Activated naive CD8-positive, alpha-beta T cell treated with anti-CD3 and anti-CD28 coated beads for 36 hours (primary cell): ENCODE measurements at places on chromosomes 6 and 20.

DNA sequence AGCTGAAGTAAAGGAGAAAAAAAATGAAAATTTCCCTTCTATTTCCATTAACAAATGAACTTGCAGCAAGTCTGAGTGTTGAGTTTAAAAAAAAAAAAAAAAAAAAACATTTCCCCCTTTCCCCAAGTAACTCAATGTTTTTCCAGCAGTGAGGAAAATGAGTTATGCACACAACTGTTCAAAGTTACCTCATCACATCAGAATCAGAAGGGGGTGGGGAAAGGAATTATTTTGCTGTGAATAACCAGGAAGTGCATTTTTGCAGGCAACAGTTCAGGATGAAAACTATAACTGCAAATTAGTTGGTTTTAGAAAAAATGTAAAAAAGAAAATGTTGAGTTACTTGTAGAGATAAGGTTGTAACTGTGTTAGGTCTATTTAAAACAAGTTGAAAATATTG, 568.9 kb upstream of the CITED2 start:
- H3K27ac ChIP-seq = no peak overlapping the region
- peaks cover 12% of the 10 kb centered on the region for H3K27me3 ChIP-seq
- no peak overlapping the region for H3K4me3 ChIP-seq
- no peak for DNase-seq
- peaks cover 5% of the 10 kb centered on the region for H3K4me1 ChIP-seq

DNA sequence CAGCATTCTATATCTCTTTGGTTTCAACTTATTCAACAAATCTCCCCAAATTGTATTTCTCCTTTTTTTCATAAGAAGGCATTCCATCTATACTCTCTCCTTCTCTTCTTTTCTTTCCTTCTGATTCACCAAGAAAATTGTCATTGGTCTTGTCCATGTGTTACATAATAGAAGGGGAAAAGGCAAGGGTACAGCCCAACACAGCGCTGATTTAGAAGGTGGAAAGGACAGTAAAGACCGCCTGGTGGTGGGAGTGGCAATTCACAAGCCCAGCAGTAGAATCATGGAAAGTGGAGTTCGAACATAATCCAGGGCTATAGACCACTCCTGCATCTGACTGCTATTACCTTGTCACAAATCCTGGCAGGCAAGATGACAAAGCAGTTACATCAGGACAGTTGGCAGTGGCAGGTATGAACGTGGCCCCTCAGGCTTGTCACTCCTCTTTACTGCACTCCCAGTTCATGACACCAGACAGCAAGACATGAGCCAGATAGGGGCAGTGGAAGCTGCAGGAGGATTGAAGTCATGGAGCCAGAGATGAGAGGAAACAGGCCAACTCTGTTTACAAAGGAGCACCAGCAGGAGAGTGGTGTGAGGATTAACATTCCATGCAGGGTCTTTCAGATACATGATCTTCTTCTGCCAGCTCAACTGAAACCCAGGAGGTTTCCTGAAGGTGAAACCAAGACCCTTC, 2.1 kb upstream of the TNFAIP3 start:
- H3K4me1 ChIP-seq = peaks cover 45% of the 10 kb centered on the region
- DNase-seq = no peak
- peaks cover 42% of the 10 kb centered on the region for H3K36me3 ChIP-seq
- H3K27me3 ChIP-seq = no peaks in the 10 kb centered on the region

- H3K27me3 ChIP-seq = peaks cover 10% of the 10 kb centered on the region
- DNase-seq = no peak
- H3K36me3 ChIP-seq = no peaks in the 10 kb centered on the region
- no peaks in the 10 kb centered on the region for H3K4me1 ChIP-seq
- no peak overlapping the region for H3K4me3 ChIP-seq
- no peak overlapping the region for H3K27ac ChIP-seq
Measured at GRCh38 chr6:75800708-75801505, 51.9 kb downstream of the MYO6 start.

- no peaks in the 10 kb centered on the region for H3K27me3 ChIP-seq
- no peak overlapping the region for H3K4me3 ChIP-seq
- DNase-seq = no peak
- H3K27ac ChIP-seq = no peak overlapping the region
- H3K4me1 ChIP-seq = no peaks in the 10 kb centered on the region
- no peaks in the 10 kb centered on the region for H3K36me3 ChIP-seq
Measured at GRCh38 chr6:121858986-121859385, 423.5 kb downstream of the GJA1 start.

- no peaks in the 10 kb centered on the region for H3K27me3 ChIP-seq
- H3K4me3 ChIP-seq = no peak overlapping the region
- DNase-seq = no peak
- no peak overlapping the region for H3K27ac ChIP-seq
- peaks cover 3% of the 10 kb centered on the region for H3K36me3 ChIP-seq
Measured at GRCh38 chr6:158278004-158278403, 34.3 kb upstream of the TULP4 start.

- no peak overlapping the region for H3K4me3 ChIP-seq
- H3K4me1 ChIP-seq = no peaks in the 10 kb centered on the region
- no peaks in the 10 kb centered on the region for H3K36me3 ChIP-seq
- peaks cover 67% of the 10 kb centered on the region for H3K27me3 ChIP-seq
- H3K27ac ChIP-seq = no peak overlapping the region
- DNase-seq = no peak
Measured at GRCh38 chr20:37630166-37630565, 63.7 kb upstream of the CTNNBL1 start.

GRCh38 chr6:13117570-13117969, 210.8 kb downstream of the TBC1D7 start:
- no peaks in the 10 kb centered on the region for H3K4me1 ChIP-seq
- no peak for DNase-seq
- no peak overlapping the region for H3K27ac ChIP-seq
- H3K36me3 ChIP-seq = no peaks in the 10 kb centered on the region
- peaks cover 35% of the 10 kb centered on the region for H3K27me3 ChIP-seq

DNA sequence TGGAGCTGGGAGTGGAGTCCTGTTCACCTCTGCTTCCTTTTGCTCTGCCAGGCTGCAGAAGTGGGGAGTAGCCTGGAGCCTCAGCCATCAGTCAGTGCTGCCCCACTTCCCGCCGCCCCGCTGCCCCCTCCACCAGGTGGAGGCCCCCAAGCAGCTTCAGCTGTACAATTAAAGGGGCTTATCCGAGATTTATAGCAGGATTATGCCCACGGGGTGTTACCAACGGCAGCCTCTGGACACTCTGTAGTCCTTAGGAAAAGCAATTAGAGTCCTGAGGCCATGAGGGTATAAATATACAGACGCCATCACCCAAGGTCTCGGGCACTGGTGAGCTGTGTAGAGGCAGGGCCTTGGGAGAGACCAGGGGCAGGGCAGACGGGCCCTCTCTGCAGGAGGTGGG, 55.4 kb downstream of the GRM4 start:
- no peak overlapping the region for H3K4me3 ChIP-seq
- no peak for DNase-seq
- peaks cover 24% of the 10 kb centered on the region for H3K27me3 ChIP-seq
- no peak overlapping the region for H3K27ac ChIP-seq
- no peaks in the 10 kb centered on the region for H3K4me1 ChIP-seq

- H3K4me3 ChIP-seq = peak overlapping the region; percentile 85
- H3K36me3 ChIP-seq = peaks cover 27% of the 10 kb centered on the region
- peak overlapping the region; percentile 74 for H3K27ac ChIP-seq
- peaks cover 18% of the 10 kb centered on the region for H3K4me1 ChIP-seq
- DNase-seq = no peak
- peaks cover 11% of the 10 kb centered on the region for H3K27me3 ChIP-seq
Measured at GRCh38 chr20:652615-653109, 338 bp downstream of the SRXN1 start.

DNA sequence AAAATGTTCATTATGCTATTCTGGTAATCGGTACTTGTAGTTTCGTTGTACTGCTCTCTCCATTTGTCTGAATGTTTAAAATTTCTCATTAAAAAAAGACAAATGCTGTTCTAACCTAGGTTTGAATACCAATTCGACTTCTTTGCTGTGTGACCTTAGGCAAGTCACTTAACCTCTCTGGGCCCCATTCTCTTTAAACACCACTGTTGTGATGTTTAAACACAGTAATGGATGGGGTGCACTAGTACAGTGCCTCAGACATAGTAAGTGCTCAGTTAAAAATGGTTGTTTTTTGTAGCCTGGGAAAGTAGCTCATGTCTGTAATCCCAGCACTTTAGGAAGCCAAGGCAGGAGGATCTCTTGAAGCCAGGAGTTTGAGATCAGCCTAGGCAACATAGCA, 138.5 kb downstream of the MRPL14 start:
- H3K4me1 ChIP-seq = peaks cover 2% of the 10 kb centered on the region
- no peaks in the 10 kb centered on the region for H3K36me3 ChIP-seq
- H3K27me3 ChIP-seq = no peaks in the 10 kb centered on the region
- H3K4me3 ChIP-seq = no peak overlapping the region

GRCh38 chr6:140844167-140844566, 1288.6 kb upstream of the GJE1 start:
- H3K27ac ChIP-seq = no peak overlapping the region
- H3K36me3 ChIP-seq = no peaks in the 10 kb centered on the region
- no peak overlapping the region for H3K4me3 ChIP-seq
- H3K4me1 ChIP-seq = no peaks in the 10 kb centered on the region
- H3K27me3 ChIP-seq = no peaks in the 10 kb centered on the region

DNA sequence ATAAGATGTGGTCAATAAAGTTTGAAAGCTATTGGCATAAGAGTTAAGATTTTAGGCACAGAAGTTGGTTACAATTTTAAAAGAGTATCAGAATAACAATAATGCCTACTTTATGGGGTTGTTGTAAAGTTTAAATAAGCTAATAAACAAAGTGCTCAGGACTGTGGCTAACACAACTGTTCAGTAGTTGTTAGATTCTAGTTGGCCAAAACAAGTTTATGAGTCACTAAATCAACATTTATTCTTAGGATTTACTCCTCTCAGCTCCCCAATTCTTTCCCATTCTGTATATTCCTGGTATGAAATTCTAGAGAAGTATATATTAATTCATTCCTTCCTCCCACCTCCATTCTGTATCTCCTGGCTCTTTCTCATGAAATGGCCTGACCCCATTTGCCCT, 14.5 kb downstream of the RMND1 start:
- H3K36me3 ChIP-seq = peaks cover 7% of the 10 kb centered on the region
- no peaks in the 10 kb centered on the region for H3K27me3 ChIP-seq
- no peak overlapping the region for H3K27ac ChIP-seq
- DNase-seq = no peak

DNA sequence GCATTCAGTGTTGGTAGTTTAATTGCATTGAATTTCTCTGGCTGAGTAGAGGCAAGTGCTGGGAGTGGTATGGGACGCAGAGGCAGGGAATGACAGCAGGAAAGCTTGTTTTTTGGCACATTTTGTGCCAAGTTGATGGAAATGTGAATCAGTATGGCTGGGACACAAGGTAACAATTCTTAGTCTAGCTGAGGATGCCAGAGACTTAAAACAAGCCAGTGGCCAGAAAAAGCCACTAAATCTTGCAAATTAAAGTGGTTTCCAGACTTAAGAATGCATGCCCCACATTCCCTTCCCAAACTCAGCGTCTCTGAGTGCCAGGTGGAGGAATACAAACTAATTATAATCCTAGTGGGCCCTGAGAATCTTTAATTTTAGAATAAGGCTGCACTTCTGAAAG, 35.9 kb downstream of the PPARD start:
- no peak overlapping the region for H3K4me3 ChIP-seq
- no peak overlapping the region for H3K27ac ChIP-seq
- peaks cover 24% of the 10 kb centered on the region for H3K4me1 ChIP-seq
- no peaks in the 10 kb centered on the region for H3K27me3 ChIP-seq

- no peak for DNase-seq
- H3K4me3 ChIP-seq = no peak overlapping the region
- peaks cover 21% of the 10 kb centered on the region for H3K36me3 ChIP-seq
Measured at GRCh38 chr6:129448965-129449364, 261.0 kb downstream of the ARHGAP18 start.

GRCh38 chr20:51978070-51978501, 175.8 kb upstream of the SALL4 start:
- no peaks in the 10 kb centered on the region for H3K36me3 ChIP-seq
- H3K27me3 ChIP-seq = no peaks in the 10 kb centered on the region
- H3K4me1 ChIP-seq = no peaks in the 10 kb centered on the region
- H3K4me3 ChIP-seq = no peak overlapping the region

GRCh38 chr6:138631566-138631965, 132.3 kb upstream of the NHSL1 start:
- DNase-seq = no peak
- no peak overlapping the region for H3K4me3 ChIP-seq
- H3K27me3 ChIP-seq = peaks cover 24% of the 10 kb centered on the region
- H3K4me1 ChIP-seq = no peaks in the 10 kb centered on the region
- no peak overlapping the region for H3K27ac ChIP-seq

DNA sequence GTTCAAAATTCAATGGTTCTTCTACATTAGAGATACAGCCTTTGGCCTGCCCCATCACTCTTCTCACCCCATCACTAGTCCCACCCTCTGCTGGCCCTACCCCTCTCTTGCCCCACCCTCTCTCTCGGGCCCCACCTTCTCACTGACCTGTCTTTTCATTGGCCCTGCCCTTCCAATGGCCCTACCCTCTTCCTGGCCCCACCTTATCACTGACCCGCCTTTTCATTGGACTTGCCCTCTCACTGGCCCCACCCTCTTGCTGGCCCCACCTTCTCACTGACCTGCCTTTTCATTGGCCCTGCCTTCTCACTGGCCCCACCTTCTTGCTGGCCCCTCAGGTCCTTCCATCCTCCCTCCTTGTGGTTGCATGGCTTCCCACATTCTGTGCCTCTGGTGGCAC, 107.2 kb upstream of the PLEKHG1 start:
- H3K27me3 ChIP-seq = peaks cover 12% of the 10 kb centered on the region
- H3K27ac ChIP-seq = no peak overlapping the region
- no peak overlapping the region for H3K4me3 ChIP-seq

DNA sequence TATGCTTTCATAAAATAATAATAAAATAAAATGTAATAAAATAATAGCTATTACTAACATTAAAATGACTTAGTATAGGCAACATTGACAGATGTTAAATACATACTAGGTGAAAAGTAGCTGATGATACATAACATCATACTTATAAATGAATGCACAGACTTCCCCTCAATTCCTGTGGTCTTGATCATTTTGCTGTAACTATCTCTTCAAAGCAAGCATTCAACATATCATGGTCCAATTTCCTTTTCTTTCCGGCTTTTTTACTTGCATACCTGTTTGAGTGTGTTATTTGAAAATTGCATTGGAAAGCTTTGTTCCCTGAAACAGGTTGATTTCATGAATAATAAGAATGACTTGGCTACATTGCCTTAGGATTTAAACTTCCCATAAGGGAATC, 309.3 kb downstream of the HDGFL1 start:
- H3K27me3 ChIP-seq = no peaks in the 10 kb centered on the region
- H3K36me3 ChIP-seq = no peaks in the 10 kb centered on the region
- H3K27ac ChIP-seq = no peak overlapping the region
- no peaks in the 10 kb centered on the region for H3K4me1 ChIP-seq

GRCh38 chr20:6381887-6382286, 259.1 kb upstream of the FERMT1 start:
- H3K36me3 ChIP-seq = no peaks in the 10 kb centered on the region
- H3K4me3 ChIP-seq = no peak overlapping the region
- H3K27me3 ChIP-seq = no peaks in the 10 kb centered on the region
- no peaks in the 10 kb centered on the region for H3K4me1 ChIP-seq
- no peak overlapping the region for H3K27ac ChIP-seq
- no peak for DNase-seq

GRCh38 chr6:156747715-156748114, 29.5 kb upstream of the ARID1B start:
- no peak overlapping the region for H3K4me3 ChIP-seq
- H3K4me1 ChIP-seq = no peaks in the 10 kb centered on the region
- no peaks in the 10 kb centered on the region for H3K27me3 ChIP-seq
- H3K27ac ChIP-seq = no peak overlapping the region
- no peaks in the 10 kb centered on the region for H3K36me3 ChIP-seq
